Stimulated activated CD8-positive, alpha-beta memory T cell treated with anti-CD3 and anti-CD28 coated beads, Interleukin-7, amount 100 ng/mL, for 1 hour (primary cell): ENCODE measurements at places on chromosomes 5 and 9.

GRCh38 chr9:86926145-86926544, 21.2 kb downstream of the GAS1 start:
- DNase-seq = no peak

GRCh38 chr5:41721516-41721915, 148.7 kb downstream of the OXCT1 start:
- DNase-seq = no peak

GRCh38 chr9:124855944-124856765, 2.9 kb downstream of the WDR38 start:
- DNase-seq = no peak

DNA sequence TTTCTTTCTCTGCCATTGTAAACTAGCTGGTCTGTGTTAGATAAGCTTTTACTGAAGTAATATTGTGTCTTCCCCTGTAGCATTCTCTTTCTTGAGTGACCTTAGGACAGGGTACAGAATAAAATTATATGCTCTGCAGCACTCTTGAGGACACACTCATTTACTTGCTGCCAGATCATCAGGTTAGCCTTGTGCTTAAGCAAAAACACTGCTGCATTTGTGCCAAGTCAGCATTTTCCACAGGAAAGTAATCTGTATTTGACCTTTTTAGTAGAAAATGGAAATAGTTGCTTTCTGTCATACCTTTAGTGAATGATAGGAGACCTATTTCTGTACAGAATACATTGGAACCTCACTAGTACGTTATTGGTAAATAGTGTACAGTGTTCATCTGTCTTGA, 54.2 kb downstream of the LMNB1 start:
- no peak for DNase-seq

DNA sequence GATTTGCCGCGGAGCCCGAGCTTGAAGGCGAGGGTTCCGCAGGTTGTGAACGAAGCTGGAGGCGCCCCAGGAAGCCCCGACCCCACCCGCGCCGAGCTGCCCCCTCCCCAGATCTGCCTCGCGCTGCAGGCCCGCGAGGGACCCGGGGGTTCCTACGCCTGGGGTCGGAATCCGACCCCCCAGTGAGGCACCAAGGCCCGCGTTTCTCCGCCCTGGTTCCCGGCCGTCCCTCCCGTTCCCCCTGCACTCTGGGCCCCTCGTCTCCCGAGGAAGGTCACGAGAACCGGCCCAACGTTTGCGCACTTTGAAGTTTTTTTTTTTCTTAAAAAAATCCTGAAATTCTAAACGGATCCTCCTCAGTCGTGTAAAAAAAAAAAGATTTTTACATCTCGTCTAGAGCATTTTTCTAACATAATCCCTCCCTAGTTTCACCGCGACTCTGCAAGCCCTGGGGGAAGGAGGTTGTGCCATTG, 880 bp upstream of the GFPT2 start:
- DNase-seq = no peak

- DNase-seq = no peak
Measured at GRCh38 chr9:96015876-96016686, 140.6 kb downstream of the ERCC6L2 start.

DNA sequence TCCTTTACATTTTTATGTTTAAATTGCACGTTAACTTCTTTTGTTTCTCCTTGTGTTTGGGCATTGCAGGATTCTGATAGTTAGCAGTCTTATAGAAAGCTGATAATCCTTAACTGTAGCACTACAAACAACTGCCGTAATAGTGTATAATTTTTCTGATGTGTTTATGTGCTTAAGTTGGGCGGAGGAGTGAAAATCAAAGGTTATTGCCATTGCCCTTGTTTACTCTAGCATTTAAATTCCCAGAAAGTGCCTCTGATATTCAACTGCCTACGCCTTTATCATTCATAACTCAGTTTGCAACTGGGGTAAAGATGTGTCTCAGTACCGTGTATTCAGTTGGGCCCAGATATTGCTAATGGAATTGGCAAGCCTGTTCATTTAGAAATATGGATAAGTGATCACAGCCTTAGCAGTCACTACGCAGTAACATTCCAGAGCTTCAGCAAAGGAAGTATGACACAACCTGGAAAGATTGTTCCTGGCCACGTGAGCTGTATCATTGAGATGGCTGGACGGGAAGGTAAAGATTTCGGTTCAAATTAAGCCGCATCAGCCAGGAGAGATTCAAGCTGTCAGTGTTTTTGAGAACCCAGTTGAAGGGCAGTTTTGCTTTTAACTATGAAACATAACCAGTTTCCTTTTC, 28.1 kb upstream of the LRRTM2 start:
- no peak for DNase-seq

GRCh38 chr5:1312993-1313833, 18.3 kb upstream of the TERT start:
- DNase-seq = peak; percentile 8
